Activated naive CD8-positive, alpha-beta T cell treated with anti-CD3 and anti-CD28 coated beads, Interleukin-2, amount 10 ng/mL, durations not matched to agents 7 days and 5 days (primary cell): ENCODE measurements at places on chromosomes 16 and 17. TPM values are rescaled to one million over a fixed set of nuclear protein-coding genes. Genes with fewer than 3 reads are reported as not detected.

DNASE1L2 gene
- 3.2 TPM for total RNA-seq

CCDC200 gene
- 0.45 TPM for total RNA-seq

CDRT4 gene
- 9.6 TPM for total RNA-seq

ARL5C gene
- total RNA-seq, result 0.11 TPM

LGALS9B gene
- total RNA-seq, result 2.0 TPM

CPNE7 gene
- 3.9 TPM for total RNA-seq

NHLRC4 gene
- total RNA-seq, result 3.6 TPM

PLA2G10 gene
- total RNA-seq, result not detected

TGFB1I1 gene
- 1.5 TPM for total RNA-seq

SHISA6 gene
- total RNA-seq, result not detected

DNAAF1 gene
- total RNA-seq, result not detected

SLC13A2 gene
- not detected for total RNA-seq

VAT1L gene
- total RNA-seq, result not detected

PPP1R27 gene
- not detected for total RNA-seq

RNF166 gene
- 229 TPM for total RNA-seq

CCL4L2 gene
- 8.7 TPM for total RNA-seq

PRSS27 gene
- total RNA-seq, result 2.2 TPM

ZSCAN10 gene
- total RNA-seq, result 0.39 TPM

ADAM11 gene
- total RNA-seq, result 0.77 TPM

KRTAP4-12 gene
- total RNA-seq, result not detected

NPTX1 gene
- 2.5 TPM for total RNA-seq

AOC2 gene
- total RNA-seq, result 2.7 TPM

QPRT gene
- total RNA-seq, result 7.4 TPM

CLEC19A gene
- not detected for total RNA-seq

KRT36 gene
- not detected for total RNA-seq

DHX58 gene
- 68.7 TPM for total RNA-seq

FDXR gene
- total RNA-seq, result 30.8 TPM

ASGR1 gene
- total RNA-seq, result 1.5 TPM

TBC1D16 gene
- total RNA-seq, result 2.1 TPM

ACSF3 gene
- total RNA-seq, result 53.7 TPM

CRAMP1 gene
- total RNA-seq, result 25.2 TPM

MEIOB gene
- total RNA-seq, result not detected

CBFA2T3 gene
- total RNA-seq, result 0.26 TPM

CSF3 gene
- not detected for total RNA-seq

CXCL16 gene
- total RNA-seq, result 2.7 TPM

CES3 gene
- 8.3 TPM for total RNA-seq

ZFHX3 gene
- 1.1 TPM for total RNA-seq

KRTAP9-8 gene
- total RNA-seq, result not detected

PRSS22 gene
- total RNA-seq, result not detected

KRTAP1-1 gene
- total RNA-seq, result not detected

CCL7 gene
- not detected for total RNA-seq

STAC2 gene
- total RNA-seq, result not detected

TEKT3 gene
- total RNA-seq, result not detected

DUS1L gene
- 130 TPM for total RNA-seq

GRAP gene
- total RNA-seq, result 27.7 TPM

ERAL1 gene
- 37.6 TPM for total RNA-seq

ZP2 gene
- not detected for total RNA-seq

SDR42E2 gene
- total RNA-seq, result 0.44 TPM

HCRT gene
- total RNA-seq, result not detected

CRK gene
- 21.9 TPM for total RNA-seq

CASKIN2 gene
- 2.3 TPM for total RNA-seq

SPN gene
- total RNA-seq, result 263 TPM

MYBBP1A gene
- 61.6 TPM for total RNA-seq

ABCC12 gene
- not detected for total RNA-seq
